ENCODE measurements at places on chromosomes 4 and X.

DNA sequence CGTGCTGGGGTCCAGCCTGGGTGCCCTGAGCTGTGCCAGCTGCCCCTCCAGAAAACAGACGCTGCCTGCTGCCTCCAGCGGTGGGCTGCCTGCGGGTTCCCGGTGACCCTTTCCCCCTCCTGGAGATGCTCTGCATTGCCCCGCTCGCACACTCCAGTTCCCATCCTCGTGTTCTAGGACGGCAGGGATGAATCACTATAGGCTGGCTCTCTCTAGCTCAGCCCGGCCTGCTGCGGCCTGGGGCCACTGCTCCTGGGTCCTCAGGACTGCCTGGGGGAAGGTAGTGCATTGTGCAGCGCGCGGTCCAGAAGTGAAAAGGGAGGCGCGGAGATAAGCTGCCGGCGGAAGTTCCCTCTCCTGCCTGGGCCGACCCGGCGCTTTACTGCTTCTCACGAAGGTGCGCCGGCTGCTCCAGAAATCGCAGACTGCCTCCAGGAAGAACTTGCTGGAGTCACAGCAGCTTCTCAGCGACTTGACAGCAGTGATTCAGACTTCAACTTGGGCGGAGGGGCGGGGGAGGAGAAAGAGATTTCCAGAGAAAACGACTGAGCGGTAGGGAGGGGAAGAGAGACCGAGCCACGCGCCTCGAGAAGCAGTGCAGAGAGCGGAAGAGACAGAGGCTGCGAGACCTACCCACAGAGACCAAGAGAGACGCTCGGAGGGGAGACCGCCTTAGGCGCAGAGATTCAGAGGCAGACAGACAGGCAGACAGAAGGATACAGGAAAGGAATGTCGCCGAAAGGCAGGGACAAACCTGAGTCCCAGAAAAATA, 6.7 kb upstream of the MSX1 start:
- DNase-seq, result no peak

GRCh38 chr4:84582988-84583875, at the start of gene CDS1:
Gene CDS1 (plus strand): TSS chr4:84583127. CDS start chr4:84583402, 275 bp downstream.
- peak; percentile 31 for DNase-seq

DNA sequence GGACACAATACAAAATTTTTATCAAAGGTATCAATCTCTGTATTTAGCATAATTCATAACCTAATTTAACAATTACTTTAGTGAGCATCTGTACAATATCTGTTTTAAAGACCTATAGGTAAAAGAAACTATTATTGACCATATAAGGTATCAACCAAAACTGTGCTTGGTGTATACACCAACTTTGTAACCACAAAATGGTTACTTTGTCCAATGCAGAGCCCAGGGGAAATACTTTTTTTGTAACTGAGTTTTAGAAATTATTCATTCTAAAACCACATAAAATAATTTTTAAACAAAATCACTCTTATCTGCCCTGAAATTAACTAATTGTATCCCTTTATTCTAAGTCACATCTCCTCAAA, 5.0 kb downstream of the CXXC4 start:
- no peak for DNase-seq

DNA sequence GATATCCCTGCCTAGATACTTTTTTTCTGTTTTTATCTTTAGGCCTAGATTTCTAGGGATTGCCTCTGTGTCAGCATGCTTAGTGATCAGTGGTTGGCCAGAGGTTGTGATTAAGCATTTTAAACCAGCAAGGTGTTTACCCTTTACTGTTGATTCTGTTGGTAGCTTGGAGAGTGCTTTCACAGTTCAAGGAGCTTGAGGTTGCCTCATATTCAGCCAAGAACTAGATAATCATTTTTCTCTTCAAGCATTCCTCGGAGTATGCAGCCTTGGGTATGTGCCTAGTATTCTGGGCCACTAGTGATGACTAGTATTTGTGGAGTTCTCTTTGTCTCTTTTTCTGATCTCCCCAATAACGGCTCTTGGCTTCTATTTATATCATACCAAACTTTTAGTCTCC, 20.4 kb downstream of the APOOL start:
- no peak for DNase-seq

DNA sequence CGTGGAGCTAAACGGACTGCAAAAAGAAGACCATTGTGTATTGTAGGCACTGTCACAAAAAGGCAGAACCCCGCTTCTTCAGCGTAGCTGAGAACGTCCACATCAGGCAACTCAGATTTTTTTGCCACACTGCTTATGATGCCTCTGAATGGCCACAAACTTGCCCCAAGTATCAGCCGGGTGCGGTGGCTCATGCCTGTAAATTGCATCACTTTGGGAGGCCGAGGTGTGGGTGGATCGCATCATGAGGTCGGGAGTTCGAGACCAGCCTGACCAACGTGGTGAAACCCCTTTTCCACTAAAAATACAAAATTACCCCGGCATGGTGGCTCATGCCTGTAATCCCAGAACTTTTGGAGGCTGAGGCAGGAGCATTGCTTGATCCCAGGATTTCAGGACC, 14.9 kb upstream of the IL3RA start:
- DNase-seq, result no peak

DNA sequence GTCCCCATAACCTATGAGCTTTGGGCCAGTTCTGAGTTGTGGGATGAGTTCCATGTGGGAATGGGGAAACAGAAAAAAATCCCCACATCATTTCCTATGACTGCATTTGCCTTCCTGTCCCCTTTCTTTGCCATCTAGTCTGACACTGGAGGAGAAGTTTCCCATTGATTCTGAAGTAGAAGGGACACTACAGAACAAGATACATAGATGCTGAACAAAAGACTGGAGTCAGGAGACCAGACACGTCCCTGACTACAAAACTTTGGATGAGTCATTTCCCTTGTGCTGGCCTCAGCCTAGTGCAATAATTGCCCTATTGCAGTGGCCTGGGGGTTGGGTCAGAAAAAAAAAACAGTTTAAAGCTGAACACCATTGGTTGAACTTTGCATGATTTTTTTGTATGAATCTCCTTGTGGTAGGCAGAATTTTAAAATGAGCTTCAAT, 22.1 kb downstream of the BEX3 start:
- DNase-seq, result no peak

DNA sequence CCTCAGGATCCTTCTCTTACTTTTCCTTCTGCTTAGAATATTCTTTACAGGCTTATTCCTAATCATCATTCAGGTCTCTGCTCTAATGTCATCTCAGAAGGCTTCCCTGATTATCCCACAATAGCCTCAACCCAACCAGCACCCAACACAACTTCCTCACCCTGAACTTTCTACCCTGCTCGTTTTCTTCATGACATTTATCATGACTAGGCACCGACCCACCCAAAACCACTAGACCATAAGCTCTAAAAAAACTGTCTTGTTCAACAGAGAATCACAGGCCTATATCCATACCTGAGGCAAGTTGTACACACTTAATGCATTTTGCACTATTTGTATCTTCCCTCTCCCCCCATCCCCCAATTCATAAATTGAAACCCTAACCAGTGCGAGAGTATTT, 95.3 kb downstream of the SH3RF1 start:
- DNase-seq, result no peak

DNA sequence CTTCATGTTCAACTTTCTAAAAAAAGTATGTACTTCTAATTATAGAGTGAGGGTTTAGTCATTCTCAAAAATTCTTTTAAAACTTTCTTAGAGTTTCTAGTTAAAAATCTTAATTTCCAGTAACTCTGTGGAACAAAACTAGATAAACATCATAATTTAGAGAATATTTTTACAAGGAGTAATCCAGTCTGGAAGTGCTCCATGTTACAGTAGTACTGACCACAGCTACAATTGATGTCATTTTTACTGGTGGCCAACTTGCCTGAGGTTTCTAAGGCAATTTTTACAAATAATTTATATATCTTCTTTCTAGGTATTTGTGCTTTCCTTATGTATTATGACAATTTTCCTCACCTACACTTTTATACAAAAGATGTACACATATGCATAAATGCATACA, 490.4 kb downstream of the CENPC start:
- DNase-seq, result no peak

GRCh38 chr4:147825451-147826287, 93.8 kb downstream of the ARHGAP10 start:
- peak; percentile 54 for DNase-seq

- no peak for DNase-seq
These were observed 104.1 kb downstream of the FSTL5 start for GRCh38 chr4:162059656-162060055.

- DNase-seq, result no peak
These were observed 54.7 kb downstream of the AMER1 start for GRCh38 chrX:64150775-64151174.

GRCh38 chr4:48138936-48139335, 4.9 kb upstream of the TXK start:
- DNase-seq, result no peak

DNA sequence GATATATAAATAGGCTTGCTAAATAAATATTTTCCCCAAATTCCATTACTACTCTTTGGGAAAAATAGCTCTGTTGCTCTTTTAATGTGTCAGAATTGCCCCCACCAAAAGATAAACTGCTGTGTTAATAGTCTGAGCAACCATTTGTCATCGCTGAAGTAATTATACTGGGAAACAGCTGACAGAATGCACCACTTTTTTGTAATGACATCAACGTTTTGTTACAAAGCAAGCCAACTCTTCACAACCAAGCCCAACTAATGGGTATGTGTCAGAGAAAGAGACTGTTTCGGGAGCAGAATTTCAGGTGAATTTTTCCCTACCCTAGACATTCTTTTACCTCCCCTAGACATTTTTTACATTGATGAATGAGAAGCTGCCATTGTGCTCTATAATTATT, 405.0 kb upstream of the MAGEB18 start:
- no peak for DNase-seq

- DNase-seq, result no peak
These were observed 27.7 kb downstream of the HTT-AS start for GRCh38 chr4:3046623-3047022.
